Naive thymus-derived CD8-positive, alpha-beta T cell (primary cell): ENCODE measurements at places on chromosomes 11 and 22. TPM values are rescaled to one million over a fixed set of nuclear protein-coding genes. Genes with fewer than 3 reads are reported as not detected.

- no peak overlapping the region for H3K4me3 ChIP-seq
- no peak for DNase-seq
- H3K4me1 ChIP-seq, result no peaks in the 10 kb centered on the region
- H3K27ac ChIP-seq, result no peak overlapping the region
- H3K27me3 ChIP-seq, result peaks cover 21% of the 10 kb centered on the region
Measured at GRCh38 chr11:130519128-130519932, 70.9 kb downstream of the ADAMTS15 start.

DNA sequence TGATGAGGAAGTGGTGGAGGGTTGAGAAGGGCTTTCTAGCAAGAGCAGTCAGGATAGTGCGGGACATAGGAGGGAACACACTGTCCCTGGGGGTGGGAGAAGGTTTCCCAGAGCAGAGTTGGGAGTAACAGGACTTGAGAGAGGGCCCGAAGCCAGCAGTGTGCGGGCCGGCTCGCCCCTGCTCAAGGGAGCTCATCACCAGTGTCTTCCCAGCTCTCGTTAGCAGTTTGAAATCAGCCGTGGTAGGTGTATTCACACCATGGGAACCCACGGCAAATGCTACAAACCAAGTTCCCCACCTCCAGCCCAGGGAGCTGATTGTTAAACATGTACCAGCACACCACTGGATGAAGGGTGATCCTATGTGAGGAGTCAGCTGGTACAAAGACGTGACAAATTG, 66.2 kb upstream of the EIF3D start:
- DNase-seq, result no peak
- H3K4me3 ChIP-seq, result no peak overlapping the region
- no peaks in the 10 kb centered on the region for H3K36me3 ChIP-seq
- peaks cover 52% of the 10 kb centered on the region for H3K27me3 ChIP-seq
- peaks cover 6% of the 10 kb centered on the region for H3K4me1 ChIP-seq

DNA sequence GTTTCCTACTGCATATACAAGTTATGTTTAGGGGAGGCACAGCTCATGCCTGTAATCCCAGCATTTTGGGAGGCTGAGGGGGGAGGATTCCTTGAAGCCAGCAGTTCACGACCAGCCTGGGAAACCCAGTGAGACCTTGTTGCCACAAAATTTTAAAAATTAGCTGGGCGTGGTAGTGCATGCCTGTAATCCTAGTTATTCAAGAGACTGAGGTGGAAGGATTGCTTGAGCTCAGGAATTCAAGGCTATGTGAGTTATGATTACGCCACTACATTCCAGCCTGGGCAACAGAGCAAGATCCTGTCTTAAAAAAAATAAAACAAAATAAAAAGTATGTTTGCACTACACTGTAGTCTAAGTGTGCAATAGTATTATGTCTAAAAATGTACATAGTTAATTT, 108.8 kb upstream of the TEAD1 start:
- H3K36me3 ChIP-seq, result no peaks in the 10 kb centered on the region
- H3K27ac ChIP-seq, result no peak overlapping the region
- H3K4me1 ChIP-seq, result no peaks in the 10 kb centered on the region
- H3K27me3 ChIP-seq, result peaks cover 17% of the 10 kb centered on the region

DNA sequence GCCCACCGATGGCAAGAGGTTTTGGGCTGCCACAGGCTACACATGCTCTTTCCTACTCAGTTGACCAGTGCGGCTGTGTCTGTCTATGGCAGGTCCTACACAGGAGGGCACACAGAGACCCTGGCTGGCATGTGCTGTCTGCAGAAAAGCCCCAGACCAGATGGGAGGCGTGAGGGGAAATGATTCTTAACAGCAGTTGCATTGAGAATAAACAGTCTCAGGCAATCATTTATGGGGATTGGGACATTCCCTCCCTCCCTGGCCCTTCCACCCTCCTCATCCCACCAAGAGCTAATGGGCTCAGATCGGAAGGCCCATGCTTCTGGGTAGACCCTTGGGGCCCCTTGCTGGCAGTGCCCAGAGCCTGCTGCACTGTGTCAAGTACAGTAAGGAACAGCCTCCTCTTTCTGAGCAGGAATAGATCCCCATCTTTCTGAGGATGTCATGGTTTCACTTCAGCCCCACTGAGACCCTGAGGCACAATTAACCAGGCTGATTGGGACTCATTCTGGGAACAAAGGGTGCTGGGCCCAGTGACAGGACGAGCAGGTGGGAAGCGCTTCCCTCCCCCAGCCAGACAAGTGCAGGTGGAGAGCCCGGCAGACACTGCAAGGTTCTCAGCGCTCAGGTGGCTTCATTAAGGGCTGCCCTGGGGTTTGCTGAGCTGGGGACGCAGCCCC, 28.3 kb downstream of the TSPAN18 start:
- H3K27ac ChIP-seq, result no peak overlapping the region
- H3K4me3 ChIP-seq, result no peak overlapping the region
- peaks cover 9% of the 10 kb centered on the region for H3K4me1 ChIP-seq
- DNase-seq, result no peak

GRCh38 chr22:28034760-28035401, 115.8 kb upstream of the PITPNB start:
- peaks cover 5% of the 10 kb centered on the region for H3K27me3 ChIP-seq
- peaks cover 17% of the 10 kb centered on the region for H3K4me1 ChIP-seq
- peak; percentile 70 for DNase-seq

DNA sequence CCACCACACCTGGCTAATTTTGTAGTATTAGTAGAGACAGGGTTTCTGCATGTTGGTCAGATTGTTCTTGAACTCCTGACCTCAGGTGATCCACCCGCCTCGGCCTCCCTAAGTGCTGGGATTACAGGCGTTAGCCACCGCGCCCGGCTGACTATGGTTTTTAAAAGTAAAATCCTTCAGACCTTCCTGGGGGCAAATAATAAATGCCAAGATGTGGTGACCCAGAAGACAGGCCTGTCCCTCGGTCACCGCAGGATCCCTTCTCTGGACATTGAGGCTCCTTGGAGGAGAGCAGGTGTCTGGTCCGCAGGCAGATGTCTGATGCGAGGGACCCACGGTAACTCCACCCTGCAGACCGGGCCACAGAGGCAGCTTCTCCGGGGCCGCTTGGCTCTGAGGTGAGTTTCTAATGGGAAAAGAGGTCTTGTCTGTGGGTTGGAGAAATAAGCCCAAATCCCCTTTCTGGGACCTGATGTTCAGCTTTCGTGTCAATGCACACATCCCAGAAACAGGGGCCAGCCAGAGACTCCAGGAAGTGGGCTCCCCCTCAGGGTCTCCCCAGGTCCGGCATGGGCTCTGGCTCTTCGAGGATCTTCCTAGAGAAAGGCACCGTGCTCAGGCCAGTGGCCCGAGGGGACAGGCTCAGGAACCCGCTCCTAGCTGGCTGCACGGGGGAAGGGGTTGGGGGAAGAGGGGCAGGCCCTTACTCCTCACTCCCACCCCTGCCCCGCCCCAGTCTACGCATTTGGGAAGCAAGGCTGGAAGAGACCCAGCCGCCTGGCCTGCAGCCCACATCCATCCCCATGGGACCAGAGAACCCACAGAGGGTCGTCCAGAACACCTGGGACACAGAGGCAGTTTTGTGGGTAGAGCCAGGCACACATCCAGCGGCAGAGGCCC, 100.6 kb downstream of the WNT7B start:
- peaks cover 36% of the 10 kb centered on the region for H3K27me3 ChIP-seq
- H3K27ac ChIP-seq, result no peak overlapping the region
- no peak for DNase-seq
- no peaks in the 10 kb centered on the region for H3K36me3 ChIP-seq
- H3K4me1 ChIP-seq, result no peaks in the 10 kb centered on the region

DNA sequence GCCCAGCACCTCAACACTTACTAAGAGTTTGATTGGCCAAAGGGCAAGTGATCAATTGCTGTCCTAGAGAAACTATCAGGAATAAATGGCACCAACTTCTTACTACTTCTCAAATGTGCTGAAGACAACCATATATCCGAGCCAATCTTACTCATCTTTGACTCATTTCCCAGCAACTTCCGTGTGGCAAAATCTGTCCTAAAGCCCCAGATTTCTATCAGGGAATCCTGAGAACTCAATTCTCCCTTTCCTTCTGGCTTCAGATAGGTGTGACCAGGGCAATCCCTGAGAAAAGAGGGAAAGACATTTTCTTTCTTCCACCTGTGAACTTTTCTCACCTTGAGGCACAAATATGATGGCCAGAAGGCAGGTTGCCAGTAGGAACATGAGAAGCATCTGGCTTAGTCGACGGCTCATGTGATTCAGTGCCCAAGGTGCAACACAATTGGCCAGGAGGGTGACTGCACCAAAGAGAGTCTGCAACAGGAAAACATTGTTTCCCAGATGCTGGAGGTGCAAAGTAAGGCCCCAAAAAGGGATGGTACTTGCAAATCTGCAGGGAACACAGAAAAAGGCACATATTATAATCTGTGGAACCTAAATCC, 21.8 kb upstream of the SLC22A24 start:
- no peak for DNase-seq
- no peak overlapping the region for H3K4me3 ChIP-seq
- H3K27ac ChIP-seq, result no peak overlapping the region
- no peaks in the 10 kb centered on the region for H3K4me1 ChIP-seq
- peaks cover 63% of the 10 kb centered on the region for H3K27me3 ChIP-seq

DNA sequence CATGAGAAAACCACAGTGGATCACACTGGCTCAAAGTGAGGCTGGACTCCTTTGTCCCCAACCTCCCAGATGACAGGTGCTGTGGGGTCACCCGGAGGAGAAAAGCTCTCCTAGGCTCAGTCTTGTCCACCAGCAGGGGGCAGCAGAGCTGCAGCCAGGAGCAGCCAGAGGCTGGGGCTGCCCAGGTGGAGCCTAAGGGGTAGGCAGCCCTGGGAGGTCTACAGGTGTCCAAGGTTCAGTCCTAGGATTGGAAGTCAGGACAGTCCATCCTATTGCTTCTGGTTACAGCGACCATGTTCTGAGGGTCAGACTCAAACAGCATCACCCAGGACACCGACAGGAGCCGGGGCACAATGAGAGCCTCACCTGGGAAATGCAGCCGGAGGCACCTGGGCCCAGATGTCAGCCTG, 77.6 kb upstream of the IGLL5 start:
- peaks cover 14% of the 10 kb centered on the region for H3K4me1 ChIP-seq
- no peak overlapping the region for H3K27ac ChIP-seq
- H3K27me3 ChIP-seq, result no peaks in the 10 kb centered on the region
- H3K36me3 ChIP-seq, result no peaks in the 10 kb centered on the region

DNA sequence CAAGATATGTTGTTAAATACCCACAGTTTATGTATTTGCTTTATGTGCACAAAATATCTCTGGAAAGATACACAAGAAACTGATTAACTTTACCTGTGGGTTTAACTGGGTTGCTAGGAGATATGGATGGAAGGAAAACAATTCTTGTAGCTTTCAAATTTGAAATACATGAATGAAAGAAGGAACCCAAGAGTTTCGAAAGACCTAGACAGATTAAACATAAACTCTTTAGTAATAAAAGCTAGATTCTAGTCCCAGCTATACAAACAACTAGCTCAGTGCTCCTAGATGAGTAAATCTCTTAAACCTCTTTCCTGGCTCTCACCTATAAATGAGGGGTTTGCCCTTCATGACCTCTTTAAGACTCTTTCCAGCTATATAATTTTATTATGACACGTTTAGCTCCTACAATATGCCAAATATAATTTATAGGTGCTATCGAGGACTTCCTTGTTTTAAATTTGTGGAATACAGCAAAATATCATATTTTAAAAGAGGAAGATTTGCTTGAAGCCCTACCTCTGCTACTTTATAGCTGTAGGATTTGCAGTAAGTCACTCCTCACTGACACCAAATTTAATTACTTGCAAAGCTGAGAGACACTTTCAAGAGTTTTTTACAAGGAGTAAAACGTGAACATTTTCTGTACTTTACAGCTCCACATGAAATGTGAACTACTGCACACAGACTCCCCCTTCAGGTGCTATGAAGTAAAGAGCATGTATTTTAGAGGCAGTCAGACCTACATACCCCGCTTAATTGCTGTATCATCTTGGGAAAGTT, 50.7 kb downstream of the RRAS2 start:
- no peaks in the 10 kb centered on the region for H3K36me3 ChIP-seq
- DNase-seq, result no peak
- H3K27me3 ChIP-seq, result no peaks in the 10 kb centered on the region
- H3K4me1 ChIP-seq, result peaks cover 3% of the 10 kb centered on the region
- no peak overlapping the region for H3K27ac ChIP-seq

GRCh38 chr11:10906521-10906920, 48.7 kb upstream of the ZBED5 start:
- H3K4me1 ChIP-seq, result no peaks in the 10 kb centered on the region
- no peak overlapping the region for H3K4me3 ChIP-seq
- peaks cover 5% of the 10 kb centered on the region for H3K27me3 ChIP-seq
- no peaks in the 10 kb centered on the region for H3K36me3 ChIP-seq
- DNase-seq, result no peak
- no peak overlapping the region for H3K27ac ChIP-seq

DNA sequence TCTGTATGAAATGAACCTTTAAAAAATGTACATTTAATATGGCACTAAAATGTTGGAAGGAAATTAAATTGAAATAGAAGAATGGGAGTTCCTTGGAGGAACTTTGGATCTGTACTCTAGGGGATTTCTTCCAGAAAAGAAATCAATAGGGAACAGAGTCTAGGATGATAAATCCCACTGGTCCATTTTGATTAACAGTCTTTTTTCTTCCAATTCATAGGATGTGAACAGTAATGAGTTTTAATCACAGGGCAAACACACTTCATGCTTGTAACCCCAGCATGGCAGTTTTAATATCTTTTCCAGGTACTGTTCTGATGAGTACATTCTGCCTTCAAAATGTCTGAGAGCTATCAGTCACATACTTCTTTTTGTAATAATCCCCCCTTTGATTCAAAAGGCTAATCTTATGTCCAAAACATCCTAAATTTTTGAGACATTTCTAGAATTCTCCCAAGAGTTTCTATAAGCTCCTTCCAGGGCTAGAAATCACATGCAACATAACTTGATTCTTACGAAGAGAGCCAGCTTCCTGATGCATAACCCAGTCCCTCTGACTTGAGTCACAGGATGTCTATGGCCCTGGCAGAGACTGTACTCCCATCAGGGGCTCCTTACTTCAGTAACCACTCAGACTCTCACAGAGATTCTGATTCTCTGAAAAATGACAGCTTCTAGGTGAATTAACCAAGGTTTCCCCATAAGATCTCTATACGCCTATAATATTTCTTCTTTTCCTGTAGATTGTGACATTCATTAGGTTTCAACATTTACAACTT, 112.9 kb downstream of the SLC36A4 start:
- DNase-seq, result no peak
- peaks cover 11% of the 10 kb centered on the region for H3K27me3 ChIP-seq
- H3K36me3 ChIP-seq, result no peaks in the 10 kb centered on the region
- H3K27ac ChIP-seq, result no peak overlapping the region
- no peak overlapping the region for H3K4me3 ChIP-seq

- H3K36me3 ChIP-seq, result no peaks in the 10 kb centered on the region
- no peak for DNase-seq
- H3K27me3 ChIP-seq, result peaks cover 6% of the 10 kb centered on the region
- no peak overlapping the region for H3K4me3 ChIP-seq
- no peak overlapping the region for H3K27ac ChIP-seq
Measured at GRCh38 chr11:132751516-132752250, 780.6 kb downstream of the OPCML start.

GRCh38 chr11:72735495-72736027, 16.6 kb downstream of the ARAP1 start:
- no peaks in the 10 kb centered on the region for H3K27me3 ChIP-seq
- no peak for DNase-seq
- H3K27ac ChIP-seq, result peak overlapping the region; percentile 91
- H3K4me1 ChIP-seq, result peaks cover 38% of the 10 kb centered on the region
- H3K36me3 ChIP-seq, result no peaks in the 10 kb centered on the region

COX8A gene
- total RNA-seq, result 95.2 TPM

TBCEL gene
- 29.2 TPM for total RNA-seq

ZNF214 gene
- not detected for total RNA-seq

RAB38 gene
- 0.82 TPM for total RNA-seq

KDM4E gene
- total RNA-seq, result not detected
